Activated CD4-positive, alpha-beta T cell treated with anti-CD3 and anti-CD28 coated beads, Interleukin-2, amount 10 ng/mL, durations not matched to agents 24 days and 14 days (primary cell): ENCODE measurements at places on chromosomes 1 and 21.

DNA sequence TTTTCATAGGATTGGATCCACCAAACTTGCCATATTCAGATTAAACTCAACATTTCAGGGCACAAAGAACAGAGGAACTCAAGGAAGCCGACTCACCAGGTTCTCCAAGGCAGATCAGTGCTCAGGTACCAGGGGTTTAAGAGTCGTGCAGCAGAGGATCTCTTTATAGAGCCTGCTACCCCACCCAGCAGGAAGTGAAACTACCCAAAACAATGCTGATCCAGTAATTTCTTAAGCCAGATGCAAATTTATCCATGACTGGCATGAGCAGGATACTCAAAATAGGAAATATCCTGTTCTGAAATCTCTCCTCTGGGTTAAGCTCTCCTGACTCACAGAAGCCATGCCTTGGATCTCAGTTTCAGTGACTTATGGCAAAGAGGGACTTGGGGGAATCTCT, at the start of gene SPRR2A:
Gene SPRR2A, minus strand, starts transcription at position 138 of the 400 bp plus-strand sequence. CDS start 777 bp downstream, outside the sequence.
- DNase-seq, result no peak

- peak; percentile 71 for DNase-seq
Observed at GRCh38 chr1:1309251-1310108, 1.1 kb downstream of the PUSL1 start.

DNA sequence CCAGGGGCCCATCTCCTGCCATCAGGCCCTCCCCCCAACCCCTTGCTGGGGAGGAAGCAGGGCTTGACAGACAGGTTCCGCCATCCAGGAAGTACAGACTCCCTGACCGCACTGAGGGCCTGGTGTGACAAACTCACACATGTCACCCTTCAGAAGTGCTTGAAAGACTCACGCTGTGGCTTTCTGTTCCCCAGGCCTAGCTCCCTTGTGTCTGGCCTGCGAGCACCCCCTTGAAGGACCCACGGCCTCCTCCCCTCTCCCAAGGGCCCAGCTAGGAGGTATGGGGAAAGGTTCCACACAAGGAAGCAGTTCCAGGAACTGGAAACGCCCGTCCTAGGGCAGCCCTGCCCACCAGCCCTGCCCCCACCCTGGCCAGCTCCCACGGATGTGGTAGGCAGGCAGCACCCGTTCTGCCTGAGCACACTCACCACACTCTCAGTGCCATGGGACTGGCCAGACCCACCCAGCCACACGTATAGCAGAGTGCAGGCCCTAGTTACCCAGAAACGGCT, 26.7 kb downstream of the SLC2A1 start:
- peak; percentile 93 for DNase-seq

DNA sequence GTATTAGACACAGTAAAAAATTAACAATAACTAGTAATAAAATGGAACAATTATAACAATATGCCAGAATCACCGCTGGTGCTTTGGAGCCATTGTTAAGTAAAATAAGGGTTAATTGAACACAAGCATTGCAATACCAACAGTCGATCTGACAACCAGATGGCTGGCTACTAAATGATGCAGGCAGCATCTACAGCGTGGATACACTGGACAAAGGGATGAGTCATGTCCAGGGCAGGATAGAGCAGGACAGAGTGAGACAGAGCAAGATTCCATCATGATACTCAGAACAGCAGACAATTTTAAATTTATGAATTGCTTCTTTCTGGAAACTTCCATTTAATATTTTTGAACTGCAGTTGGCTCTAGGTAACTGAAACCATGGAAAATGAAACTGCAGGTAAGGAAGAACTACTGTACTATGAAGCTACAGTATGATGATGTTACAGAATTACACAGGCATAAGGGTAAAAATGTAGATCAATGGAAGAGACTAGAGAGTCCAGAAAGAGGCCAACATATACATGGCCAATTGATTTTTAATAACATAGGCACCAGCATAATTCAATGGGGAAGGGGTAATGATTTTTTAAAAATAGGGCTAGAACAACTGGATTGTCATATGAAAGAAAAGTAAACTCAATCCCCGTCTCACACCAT, 168.7 kb downstream of the RRAGC start:
- no peak for DNase-seq

DNA sequence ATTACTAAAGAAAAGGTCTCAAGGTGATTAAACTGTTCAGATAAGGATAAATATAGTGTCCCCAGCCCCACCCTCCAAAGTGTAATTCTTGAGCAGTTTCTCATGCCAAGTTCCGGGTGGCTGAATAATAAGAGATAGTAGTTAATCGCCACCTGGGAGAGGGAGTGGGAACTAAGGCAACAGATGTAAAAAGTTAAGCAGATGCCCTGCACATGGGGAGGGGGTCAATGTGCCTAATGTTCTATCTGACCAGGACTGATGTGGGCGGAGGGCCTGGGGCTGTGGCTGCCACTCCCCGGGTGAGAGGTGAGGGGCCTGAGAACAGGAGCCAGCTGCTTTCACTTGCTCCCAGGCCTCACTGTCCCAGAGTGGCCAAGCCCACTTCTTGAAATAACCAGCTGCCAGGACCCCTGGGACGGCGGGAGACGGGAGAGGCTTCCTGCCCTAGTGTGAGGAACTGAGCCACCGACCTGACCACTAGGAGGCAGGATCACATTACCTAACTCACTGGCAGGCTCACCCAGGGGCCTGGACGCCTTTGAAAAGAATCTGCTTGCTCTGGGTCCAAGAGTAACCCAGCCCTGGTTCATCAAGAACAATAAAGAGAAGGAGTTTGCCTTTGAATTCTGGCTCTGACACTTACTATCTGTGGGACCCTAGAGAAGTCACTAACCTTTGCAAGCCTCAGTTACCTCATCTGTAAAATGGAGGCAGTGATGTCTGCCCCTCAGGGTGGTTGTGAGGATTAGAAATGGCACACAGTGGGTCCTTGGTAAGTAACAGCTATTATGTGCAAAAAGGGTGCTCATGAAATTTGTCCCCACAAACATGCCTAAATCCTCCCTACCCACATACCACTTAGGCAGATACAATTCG, 179.2 kb downstream of the ATG4C start:
- peak; percentile 61 for DNase-seq

DNA sequence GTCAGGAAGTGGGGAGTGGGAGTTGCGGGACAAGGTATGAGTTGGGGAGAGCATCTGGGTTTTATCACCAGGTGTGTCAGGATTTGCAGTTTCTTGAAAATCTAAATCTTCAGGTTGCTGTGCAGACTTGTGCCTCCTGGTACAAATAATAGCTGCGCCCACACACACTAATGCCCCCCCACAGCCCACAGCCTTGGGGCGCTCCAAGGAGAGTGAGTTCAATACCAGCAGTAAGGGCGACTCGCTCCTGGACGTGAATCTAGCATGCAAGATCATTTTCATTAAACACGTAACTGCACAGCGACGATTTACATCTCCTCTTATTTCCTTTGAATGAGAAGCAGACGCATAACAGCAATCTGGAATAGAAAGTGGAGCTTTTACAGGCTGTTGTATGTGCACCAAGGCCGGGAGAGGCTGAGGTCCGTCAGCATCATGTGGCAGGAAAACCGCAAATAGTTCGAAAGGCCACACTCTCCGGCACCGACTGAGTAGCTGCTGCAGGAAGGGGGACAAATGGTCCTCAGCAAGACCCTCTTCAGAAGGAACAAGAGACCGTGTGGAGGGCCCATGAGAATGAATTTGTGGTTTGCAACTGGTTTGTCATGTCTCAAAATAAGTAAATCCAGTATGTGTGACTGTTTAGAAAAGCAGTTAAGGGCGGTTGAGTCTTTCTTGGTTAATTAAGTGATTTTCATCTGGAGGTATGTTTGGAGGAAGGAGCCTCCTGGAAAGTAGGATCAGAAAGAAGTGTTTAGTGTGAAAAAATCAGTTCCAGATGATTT, 439.5 kb downstream of the SMYD3 start:
- DNase-seq, result no peak

DNA sequence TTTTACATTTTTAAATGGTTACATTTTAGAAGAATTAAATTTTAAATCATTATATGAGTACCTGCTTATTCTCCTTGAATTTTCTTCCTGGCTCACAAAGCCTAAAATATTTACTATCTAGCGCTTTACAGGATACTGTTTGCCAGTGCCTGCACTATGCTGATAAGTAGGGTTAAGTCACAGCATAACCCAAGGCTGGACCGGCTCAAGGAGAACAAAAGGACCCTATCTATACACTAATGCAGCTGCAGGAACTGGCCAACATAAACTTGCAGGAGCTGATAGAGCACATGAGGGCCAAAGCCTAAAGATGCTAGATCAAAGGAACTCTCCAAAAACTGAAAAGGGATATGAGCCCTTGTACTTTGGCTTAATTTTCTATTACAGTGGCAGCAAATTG, 1086.9 kb upstream of the TMPRSS15 start:
- no peak for DNase-seq

DNA sequence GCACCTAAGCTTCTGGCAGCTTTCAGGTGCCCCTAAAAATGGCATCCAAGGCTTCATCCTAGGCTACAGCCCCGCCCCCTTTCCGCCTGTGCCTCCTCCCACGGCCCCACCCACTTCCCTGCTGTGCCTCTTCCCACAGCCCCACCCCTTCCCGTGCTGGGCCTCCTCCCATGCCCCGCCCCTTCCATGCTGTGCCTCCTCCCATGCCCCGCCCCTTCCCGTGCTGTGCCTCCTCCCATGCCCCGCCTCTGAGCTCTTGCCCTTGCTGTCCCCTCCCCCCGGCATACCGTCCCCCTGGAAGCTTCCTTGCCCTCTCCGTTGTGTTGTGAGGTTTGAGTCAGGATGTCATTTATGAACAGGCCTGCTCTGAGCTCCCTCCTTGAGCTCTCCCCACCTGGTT, 228.5 kb upstream of the AJAP1 start:
- no peak for DNase-seq

GRCh38 chr1:225253173-225253572, 174.7 kb downstream of the LBR start:
- no peak for DNase-seq

DNA sequence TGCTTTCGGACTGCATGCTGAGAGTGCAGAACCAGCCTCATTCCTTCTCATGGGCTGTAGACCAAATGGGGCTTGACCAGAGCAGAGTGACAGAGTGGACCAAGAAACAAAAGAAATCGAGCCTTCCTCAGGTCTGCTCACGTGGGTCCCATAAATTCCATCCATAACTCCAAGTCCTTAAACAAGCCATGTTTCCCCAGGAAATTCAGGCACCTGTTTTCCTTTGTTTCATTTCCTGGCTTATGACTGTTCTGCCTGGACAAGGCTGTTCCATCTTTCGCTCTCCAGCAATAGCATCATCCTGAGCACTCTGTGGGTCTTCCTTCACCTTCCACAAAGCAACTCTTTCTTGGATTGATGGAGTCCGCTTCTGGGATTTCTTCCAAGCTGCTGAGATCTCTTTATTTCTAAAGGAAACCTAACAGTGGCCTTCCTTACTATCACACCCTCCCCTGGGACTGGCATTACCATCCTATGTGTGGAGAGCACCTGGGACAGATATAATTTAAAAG, 63.9 kb downstream of the LAMC2 start:
- DNase-seq, result no peak

DNA sequence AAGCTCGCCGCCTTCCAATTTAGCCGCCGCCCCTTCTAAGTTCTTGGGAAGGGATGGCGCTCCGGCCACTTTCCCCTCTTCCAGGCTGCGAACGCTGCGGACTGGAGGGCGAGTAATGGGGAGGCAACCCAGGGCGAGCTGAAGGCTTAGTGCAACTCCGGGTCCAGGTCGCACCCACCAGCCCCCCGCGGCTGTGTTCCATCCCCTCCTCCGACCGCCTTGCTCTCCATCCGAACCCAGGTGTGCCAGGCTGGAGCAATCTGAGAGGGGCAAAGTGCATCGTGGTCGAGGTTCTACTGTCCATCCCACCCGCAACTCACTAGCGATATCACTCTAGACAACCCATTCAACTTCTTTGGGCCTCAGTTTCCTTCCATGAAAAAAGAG, 13.4 kb downstream of the PAX7 start:
- DNase-seq, result no peak

DNA sequence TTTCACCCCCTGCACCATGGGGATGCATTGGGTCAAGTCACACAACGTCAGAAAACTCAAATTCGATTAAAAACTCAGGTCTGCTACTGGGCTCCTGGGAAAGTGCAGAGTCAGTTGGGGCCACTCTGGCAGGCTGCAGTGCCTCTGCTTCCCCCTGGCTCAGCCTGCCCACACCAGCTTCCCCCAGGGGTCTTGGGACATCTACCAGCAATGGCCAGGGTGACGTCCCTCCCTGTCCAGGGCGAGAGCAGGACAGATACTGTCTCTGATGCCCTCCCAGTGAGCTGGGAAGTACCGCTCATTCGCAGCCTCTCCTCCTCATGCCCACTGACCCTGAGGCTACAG, 106.2 kb upstream of the COL6A1 start:
- no peak for DNase-seq

DNA sequence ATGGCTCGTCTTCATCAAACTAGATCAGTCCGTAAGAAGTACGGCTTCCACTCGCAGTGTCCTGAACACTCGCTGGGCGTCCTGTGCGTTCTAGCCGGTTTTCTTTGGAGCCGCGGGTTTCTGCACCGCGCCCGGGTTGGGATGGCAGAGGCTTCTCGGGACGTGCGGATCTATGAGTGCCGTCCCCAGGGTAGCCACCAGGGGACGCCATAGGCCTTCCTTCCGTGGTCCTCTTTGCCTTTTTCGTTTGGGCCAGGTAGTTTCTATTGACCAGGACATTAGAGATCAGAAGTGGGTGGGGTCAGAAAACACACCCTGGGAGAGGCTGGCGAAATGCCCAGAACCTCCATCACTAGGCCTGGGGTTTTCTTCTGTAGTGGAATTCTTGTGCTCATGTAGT, 273.8 kb downstream of the FAM72C start:
- peak; percentile 69 for DNase-seq

GRCh38 chr1:228293816-228294500, 86.1 kb downstream of the OBSCN start:
- no peak for DNase-seq

DNA sequence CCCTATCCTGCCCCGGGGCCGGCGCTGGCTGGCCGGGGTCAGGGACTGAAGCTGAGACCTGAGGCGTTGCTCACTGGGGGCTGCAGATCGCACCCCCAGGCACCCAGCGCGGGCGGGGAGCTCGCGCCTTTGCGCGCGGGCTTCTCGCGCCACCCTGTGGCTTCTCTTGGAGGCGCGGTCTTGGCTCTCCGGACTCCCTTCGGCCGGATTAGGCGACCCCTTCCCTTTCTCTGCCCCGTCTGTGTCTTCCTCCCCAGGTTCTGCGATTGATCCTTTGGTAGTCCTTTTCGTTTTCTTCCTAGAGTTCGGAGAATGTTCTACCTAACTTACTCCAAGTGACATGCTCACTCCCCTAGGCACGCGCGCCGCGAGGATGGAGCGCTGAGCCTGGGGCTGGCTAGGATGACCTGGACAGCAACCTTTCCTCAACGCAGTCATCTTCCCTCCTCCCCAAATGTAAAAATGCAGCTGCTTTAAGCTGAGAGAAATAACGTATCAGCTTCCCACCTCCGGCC, 495 bp upstream of the NTRK1 start:
- DNase-seq, result peak; percentile 91

- DNase-seq, result no peak
Observed at GRCh38 chr1:24321126-24321525, 2.0 kb downstream of the GRHL3 start.

- no peak for DNase-seq
Observed at GRCh38 chr1:94676686-94677085, 135.1 kb upstream of the F3 start.

GRCh38 chr1:111565968-111566367, 53.6 kb upstream of the RAP1A start:
- no peak for DNase-seq

- DNase-seq, result no peak
Observed at GRCh38 chr1:204623365-204623893, 62.1 kb downstream of the LRRN2 start.

GRCh38 chr1:89257041-89257440, 15.6 kb downstream of the GBP5 start:
- no peak for DNase-seq

- DNase-seq, result no peak
Observed at GRCh38 chr1:59212706-59213105, 84.2 kb upstream of the FGGY start.

GRCh38 chr1:219883400-219884332, 44.7 kb downstream of the SLC30A10 start:
- no peak for DNase-seq
